Brain pericyte (primary cell): ENCODE measurements at places on chromosomes 1 and 21.
A peak's percentile ranks its signal among the peaks of the same experiment; 100 is the strongest.

DNA sequence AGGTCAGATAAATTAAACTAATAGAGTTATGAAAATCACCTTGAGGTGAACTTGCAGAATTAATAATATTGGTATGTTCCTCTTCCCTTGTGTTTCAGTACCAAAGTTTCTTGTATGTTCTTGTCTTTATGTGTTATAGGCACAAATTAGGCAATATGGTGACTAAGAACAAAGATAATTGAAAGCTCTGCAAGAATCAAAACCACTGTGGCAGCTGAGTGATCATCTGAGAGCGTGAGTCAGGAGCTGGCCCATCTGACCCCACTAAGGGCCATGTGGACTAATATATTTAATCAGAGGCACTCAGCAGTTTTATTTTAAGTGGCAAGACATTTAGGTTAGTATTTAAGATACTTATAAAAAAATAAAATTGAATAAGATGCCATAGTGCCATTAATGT, 12.8 kb upstream of the CASQ2 start:
- DNase-seq = no peak

DNA sequence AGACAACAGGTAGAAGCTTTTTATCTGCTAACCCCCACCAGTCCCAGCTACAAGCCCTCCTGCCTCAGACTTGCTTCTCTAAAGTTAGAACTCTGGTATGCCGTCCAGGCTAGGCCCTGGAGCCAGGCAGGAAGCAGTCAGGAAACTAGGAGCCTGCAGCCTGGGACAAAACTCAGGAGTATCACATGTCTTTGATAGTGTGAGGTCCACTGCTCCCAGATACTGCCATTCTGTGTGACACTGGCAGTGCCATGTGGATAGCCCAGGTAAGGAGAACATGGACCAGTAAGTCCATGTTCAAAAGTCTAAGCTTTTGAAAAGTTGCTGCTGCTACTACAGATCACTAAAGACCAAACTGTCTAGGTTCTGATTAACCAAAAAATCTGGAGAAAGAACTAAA, 45.4 kb downstream of the NPHS2 start:
- no peak for DNase-seq

DNA sequence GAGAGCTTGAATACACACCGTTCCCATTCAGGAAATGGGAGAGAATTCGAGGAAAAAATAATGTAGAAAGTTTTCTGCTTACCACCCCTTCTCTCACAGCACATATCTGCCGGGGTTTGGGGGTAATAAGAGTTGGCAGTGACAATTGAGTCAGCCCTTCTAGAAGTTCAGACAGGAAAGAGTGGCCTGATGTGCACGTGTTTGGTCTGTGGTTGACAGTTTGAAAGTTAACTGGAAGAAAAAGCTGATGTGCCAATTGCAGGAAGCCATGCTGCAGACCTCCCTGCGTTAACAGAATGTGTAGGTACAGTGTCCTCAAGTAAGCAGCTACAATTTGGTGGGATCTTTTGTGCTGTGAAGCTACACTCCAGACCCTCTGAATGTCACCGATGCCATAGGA, 50.9 kb downstream of the DHX9 start:
- DNase-seq = no peak

DNA sequence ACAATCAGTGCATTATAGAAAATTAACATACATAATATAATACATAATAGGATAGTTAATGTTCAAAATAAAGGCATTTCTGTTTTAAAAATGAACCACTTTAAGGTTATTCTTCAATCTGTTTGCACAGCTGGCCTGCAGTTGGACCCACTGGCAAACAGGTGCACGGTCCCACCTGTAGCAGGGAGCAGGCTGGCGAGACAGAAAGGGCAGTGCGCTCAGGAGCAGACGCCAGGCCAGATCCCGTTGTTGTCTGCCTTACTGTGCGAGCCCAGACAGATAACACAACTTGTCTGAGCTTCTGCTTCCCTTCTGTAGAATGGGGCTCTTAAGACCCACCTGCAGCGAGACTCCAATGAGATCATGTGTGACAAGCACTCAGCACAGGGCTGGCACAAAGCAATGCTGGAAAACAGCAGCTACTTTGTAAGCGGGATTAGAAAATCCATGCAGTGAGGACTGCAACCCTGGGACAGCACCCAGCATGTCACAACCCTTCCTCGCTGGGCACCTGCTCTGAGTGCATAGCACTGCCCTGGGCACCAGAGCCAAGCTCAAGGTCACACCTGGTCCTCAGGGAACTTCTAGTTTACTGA, 33.5 kb downstream of the VPS26C start:
- DNase-seq = no peak

DNA sequence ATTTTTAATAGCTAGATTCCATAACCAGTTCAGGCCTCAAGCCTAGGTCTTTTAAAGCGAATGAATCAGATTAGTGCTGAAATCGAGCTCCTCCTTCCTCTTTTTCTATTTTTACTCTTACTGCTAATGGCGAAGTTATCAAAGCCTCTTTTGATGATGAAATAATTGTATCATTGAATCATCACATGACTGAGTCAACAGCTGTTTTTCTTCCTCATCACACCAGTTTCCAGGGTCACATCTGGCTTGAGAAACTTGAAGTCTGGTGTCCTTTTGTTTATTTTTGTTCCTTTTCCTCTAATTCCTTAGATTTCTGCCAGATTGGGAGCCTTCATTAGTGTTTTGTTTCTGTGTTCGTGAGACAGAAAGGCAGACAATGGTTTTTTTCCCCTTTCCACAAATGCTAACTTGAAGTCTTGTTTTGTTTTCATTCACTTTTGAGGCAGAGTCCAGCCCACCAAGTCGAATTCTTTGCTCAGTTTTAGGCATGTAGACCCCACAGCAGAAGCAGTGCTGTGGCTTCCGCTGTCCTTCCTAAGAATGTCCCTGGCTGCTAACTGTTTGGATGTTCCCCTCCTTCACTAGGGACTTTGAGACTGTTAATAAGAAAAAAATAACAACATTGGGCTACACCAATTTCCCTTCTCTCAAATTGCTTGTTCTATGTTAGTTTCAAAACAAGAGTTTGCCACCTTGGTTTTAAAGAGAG, 51.9 kb upstream of the FMOD start:
- peak; percentile 13 for DNase-seq

DNA sequence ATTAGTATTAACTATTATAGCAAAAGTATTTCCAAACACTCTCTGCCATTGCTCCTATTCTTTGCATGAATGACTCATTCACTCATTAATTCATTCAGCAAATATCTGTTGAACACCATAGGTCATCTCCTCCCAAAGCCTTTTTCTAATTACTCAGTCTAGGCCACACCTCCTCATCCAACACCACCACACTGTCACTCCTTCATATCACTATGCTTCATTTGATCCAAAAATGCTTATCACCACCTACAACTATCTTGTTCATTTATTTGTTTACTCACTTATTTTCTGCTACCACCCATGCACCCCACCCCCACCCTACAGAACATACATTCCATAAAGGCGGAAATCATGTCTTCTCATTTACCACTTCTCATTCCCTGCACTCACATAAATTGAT, 94.4 kb upstream of the TNFSF4 start:
- DNase-seq = no peak

- DNase-seq = no peak
Measured at GRCh38 chr1:229714964-229715603, 89.0 kb downstream of the URB2 start.
